Thyroid gland (tissue), 4 donors: ENCODE measurements at places on chromosomes 5 and 9. TPM values are rescaled to one million over a fixed set of nuclear protein-coding genes. Genes with fewer than 3 reads are reported as not detected.

- no peak overlapping the region for H3K27ac ChIP-seq
- DNase-seq = no peak
- no peaks in the 10 kb centered on the region for H3K4me1 ChIP-seq
- H3K27me3 ChIP-seq = no peaks in the 10 kb centered on the region
Measured at GRCh38 chr9:111253742-111254437, 76.1 kb downstream of the OR2K2 start.

Gene SCGB3A2
- not detected for total RNA-seq

Gene TEX48
- total RNA-seq = not detected

Gene STING1
- 28.4 TPM for total RNA-seq

Gene CCNI2
- 0.34 TPM for total RNA-seq

Gene FAM221B
- total RNA-seq = not detected

DNA sequence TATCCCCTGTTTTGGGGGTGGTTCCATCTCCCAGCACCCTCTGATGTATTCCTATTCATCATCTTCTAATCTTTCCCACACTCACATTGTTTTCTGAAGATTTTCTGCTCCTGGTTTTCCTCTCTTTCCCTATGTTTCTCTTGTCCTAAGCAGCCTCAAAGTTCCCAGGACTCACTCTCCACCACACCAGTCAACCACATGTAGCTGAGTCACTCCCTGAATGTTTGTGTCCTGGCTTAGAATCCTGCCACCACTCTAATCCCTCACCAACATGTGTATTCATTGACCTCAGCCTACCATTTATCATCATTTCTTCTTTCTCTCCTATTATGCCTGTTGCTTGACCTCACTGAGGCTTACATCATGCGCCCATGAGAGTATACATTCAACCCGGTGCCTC, 282.4 kb upstream of the ADAMTS16 start:
- DNase-seq = no peak
- H3K27me3 ChIP-seq = no peaks in the 10 kb centered on the region
- H3K36me3 ChIP-seq = no peaks in the 10 kb centered on the region
- no peak overlapping the region for H3K27ac ChIP-seq
- no peak overlapping the region for H3K4me3 ChIP-seq

Gene ZDHHC11
- 5.3 TPM for total RNA-seq

- H3K4me1 ChIP-seq = peaks cover 5% of the 10 kb centered on the region
- H3K4me3 ChIP-seq = no peak overlapping the region
- no peak overlapping the region for H3K27ac ChIP-seq
Measured at GRCh38 chr5:72920690-72921502, 34.9 kb upstream of the FCHO2 start.

GRCh38 chr5:95822043-95822541, 434 bp downstream of the GLRX start:
- H3K27me3 ChIP-seq = no peaks in the 10 kb centered on the region
- H3K36me3 ChIP-seq = no peaks in the 10 kb centered on the region
- peaks cover 43% of the 10 kb centered on the region for H3K4me1 ChIP-seq
- peak; percentile 75 for DNase-seq
- H3K27ac ChIP-seq = peak overlapping the region; percentile 83

DNA sequence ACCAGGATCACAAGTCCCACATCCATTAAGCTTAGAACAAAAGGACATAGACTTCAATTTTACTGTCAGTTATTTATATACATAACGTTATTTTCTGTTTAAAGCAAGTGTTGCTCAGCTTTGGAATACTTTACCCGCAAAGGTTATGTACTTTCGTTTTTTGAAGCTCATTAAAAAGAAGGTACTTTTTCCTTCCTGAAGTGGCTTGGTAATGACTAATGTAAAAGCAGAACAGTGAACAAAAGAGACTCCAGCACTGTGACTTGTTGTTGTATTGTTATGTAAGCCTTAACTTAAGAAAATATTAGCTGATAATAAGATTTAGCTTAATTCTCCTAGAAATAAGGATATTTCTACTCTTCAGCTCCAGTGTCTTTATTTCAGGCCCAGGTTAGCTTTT, 97.3 kb upstream of the SLCO6A1 start:
- no peaks in the 10 kb centered on the region for H3K4me1 ChIP-seq
- no peaks in the 10 kb centered on the region for H3K27me3 ChIP-seq
- no peak overlapping the region for H3K4me3 ChIP-seq
- no peaks in the 10 kb centered on the region for H3K36me3 ChIP-seq
- H3K27ac ChIP-seq = no peak overlapping the region
- DNase-seq = no peak

DNA sequence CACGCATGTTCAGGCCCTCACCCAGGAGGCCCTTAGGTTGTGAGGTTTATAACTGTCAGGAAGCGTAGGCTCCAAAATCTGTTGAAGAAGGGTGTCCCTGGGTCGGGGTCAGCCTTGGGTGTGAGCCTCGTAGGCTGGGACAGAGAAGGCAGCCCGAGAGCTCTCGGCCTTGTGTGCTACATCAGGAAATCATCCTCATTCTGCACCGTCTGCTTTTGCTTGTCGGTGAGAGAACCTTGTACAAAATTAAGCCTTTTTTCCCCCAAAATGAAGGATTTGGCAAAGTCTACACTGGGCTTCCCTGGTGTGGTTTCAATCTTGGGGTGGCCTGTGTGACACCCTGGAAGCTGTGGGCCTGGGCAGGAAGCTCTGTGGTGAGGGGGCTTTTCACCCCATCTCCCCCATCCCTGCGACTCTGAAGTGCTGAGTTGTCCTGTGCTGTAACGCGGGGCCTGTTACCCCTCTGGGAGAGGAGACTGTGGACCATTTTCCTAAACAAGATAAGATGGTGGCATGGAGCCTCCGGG, 55.3 kb downstream of the AHRR start:
- no peak for DNase-seq
- H3K4me1 ChIP-seq = peaks cover 6% of the 10 kb centered on the region
- H3K36me3 ChIP-seq = no peaks in the 10 kb centered on the region
- no peak overlapping the region for H3K27ac ChIP-seq

GRCh38 chr5:155983954-155984353, 343.0 kb upstream of the SGCD start:
- no peaks in the 10 kb centered on the region for H3K36me3 ChIP-seq
- no peak for DNase-seq
- no peak overlapping the region for H3K4me3 ChIP-seq

- no peaks in the 10 kb centered on the region for H3K36me3 ChIP-seq
- no peaks in the 10 kb centered on the region for H3K27me3 ChIP-seq
- H3K4me3 ChIP-seq = no peak overlapping the region
Measured at GRCh38 chr5:7822449-7822848, 28.5 kb downstream of the CFAP90 start.

Gene ARSI
- total RNA-seq = 0.22 TPM

DNA sequence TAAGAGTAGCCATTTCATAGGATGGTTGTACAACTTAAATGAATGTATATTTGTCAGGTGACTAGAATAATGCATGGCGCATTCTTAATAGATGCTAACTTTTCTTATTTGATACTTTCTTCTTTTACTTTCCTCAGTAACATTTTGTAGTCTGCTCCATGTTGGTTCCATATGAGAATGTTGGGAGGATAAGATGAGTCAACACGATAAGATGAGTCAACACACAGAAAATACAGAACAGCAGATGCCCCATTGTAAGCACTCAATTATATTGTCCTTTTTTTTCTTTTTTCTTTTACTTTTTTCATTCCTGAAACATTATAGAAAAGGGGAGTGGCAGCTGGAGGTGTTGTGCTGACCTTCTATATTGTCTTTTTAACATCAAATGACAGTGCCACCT, 92.3 kb upstream of the SPATA31C2 start:
- DNase-seq = no peak
- H3K36me3 ChIP-seq = no peaks in the 10 kb centered on the region
- H3K27me3 ChIP-seq = no peaks in the 10 kb centered on the region
- H3K27ac ChIP-seq = no peak overlapping the region

- H3K36me3 ChIP-seq = no peaks in the 10 kb centered on the region
- no peak overlapping the region for H3K27ac ChIP-seq
- no peaks in the 10 kb centered on the region for H3K27me3 ChIP-seq
- H3K4me3 ChIP-seq = no peak overlapping the region
- DNase-seq = no peak
Measured at GRCh38 chr9:126607731-126608130, 6.0 kb upstream of the LMX1B start.

- DNase-seq = no peak
- H3K27ac ChIP-seq = no peak overlapping the region
- H3K4me1 ChIP-seq = no peaks in the 10 kb centered on the region
- H3K36me3 ChIP-seq = no peaks in the 10 kb centered on the region
- no peak overlapping the region for H3K4me3 ChIP-seq
Measured at GRCh38 chr9:117355542-117355941, 59.3 kb downstream of the ASTN2 start.

- no peak overlapping the region for H3K4me3 ChIP-seq
- H3K4me1 ChIP-seq = peaks cover 32% of the 10 kb centered on the region
- H3K27me3 ChIP-seq = no peaks in the 10 kb centered on the region
- DNase-seq = no peak
- H3K27ac ChIP-seq = peak overlapping the region; percentile 72
- H3K36me3 ChIP-seq = no peaks in the 10 kb centered on the region
Measured at GRCh38 chr5:174987443-174988012, 263.1 kb downstream of the MSX2 start.

- no peaks in the 10 kb centered on the region for H3K36me3 ChIP-seq
- DNase-seq = no peak
Measured at GRCh38 chr5:149337736-149338135, 7.6 kb upstream of the GRPEL2 start.

DNA sequence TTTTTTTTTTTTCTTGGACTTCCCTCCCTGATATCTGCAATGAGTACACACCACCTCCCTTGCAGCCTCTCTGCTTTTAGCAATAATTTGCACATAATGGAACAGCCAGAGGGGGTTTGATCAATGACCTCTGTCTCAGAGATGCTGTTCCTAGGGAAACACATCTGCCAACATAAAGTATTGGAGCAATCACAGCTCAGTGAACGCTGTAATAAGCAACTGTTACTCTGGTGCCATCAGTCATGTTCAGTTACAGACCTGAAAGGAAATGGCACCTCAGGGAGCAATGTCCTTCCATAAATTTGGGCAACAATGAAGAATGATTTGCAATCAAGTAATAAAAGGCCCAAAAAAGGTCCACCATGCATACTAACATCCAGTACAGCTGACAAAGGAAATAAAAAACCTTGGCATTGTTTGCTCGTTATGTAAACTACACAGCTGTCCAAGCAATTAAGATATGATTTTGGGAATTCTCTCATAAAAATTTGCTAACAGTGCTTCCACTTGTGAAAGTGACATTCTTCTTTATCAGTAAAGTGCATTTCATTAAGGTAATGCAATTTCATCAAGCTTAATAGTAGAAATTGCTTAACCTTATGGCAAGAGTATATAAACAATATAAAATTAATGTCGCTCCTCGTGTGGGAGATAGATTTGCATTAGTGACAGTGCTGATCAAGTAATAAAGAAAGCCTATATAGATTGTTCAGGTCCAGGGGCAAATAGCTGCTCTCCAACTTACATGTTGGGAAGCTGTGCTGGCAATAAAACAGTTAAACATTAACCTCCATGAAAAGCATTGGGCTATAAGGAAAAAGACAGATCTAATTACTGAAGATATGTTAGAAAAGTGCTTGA, 167.8 kb downstream of the RASEF start:
- no peak overlapping the region for H3K27ac ChIP-seq
- no peaks in the 10 kb centered on the region for H3K4me1 ChIP-seq

DNA sequence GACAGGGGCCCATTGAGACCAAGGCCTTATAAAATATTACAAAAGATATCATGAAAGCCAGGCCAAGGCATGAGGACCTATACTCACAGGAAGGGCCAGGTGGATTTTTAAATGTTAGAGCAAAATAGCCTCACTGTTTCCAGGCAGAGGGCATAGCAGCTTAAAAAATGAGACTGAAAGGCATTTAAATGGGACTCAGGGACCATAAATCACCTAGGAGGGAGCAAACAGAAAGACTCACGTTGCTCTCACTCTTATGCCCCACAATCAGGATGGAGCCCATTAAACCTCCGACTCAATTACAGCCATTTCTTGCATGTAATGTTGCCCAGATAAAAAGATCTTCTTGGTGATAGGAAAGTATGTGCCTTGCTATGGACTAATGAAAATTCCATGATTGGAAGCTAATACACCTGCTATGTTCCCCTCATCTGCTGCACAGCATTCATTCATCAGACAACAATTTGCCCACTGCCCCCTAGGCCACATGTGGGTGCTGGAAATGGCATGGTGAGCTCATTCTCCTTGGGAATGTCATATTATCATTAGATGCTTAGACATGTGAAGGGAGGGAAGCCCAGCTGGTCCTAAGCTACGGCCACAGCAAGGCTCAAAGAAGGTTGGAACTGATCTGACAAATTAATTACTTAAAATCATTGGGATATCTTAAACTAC, 128.6 kb upstream of the GRIA1 start:
- DNase-seq = no peak
- no peak overlapping the region for H3K4me3 ChIP-seq
- no peak overlapping the region for H3K27ac ChIP-seq
- no peaks in the 10 kb centered on the region for H3K4me1 ChIP-seq
- no peaks in the 10 kb centered on the region for H3K27me3 ChIP-seq

GRCh38 chr9:128006332-128006996, 25.7 kb upstream of the EEIG1 start:
- H3K4me1 ChIP-seq = peaks cover 27% of the 10 kb centered on the region
- no peak for DNase-seq
- H3K4me3 ChIP-seq = no peak overlapping the region
- H3K27ac ChIP-seq = peak overlapping the region; percentile 94
- no peaks in the 10 kb centered on the region for H3K27me3 ChIP-seq
- no peaks in the 10 kb centered on the region for H3K36me3 ChIP-seq

GRCh38 chr9:34929506-34930102, 28.5 kb upstream of the PHF24 start:
- no peaks in the 10 kb centered on the region for H3K4me1 ChIP-seq
- H3K27ac ChIP-seq = no peak overlapping the region
- H3K4me3 ChIP-seq = no peak overlapping the region

DNA sequence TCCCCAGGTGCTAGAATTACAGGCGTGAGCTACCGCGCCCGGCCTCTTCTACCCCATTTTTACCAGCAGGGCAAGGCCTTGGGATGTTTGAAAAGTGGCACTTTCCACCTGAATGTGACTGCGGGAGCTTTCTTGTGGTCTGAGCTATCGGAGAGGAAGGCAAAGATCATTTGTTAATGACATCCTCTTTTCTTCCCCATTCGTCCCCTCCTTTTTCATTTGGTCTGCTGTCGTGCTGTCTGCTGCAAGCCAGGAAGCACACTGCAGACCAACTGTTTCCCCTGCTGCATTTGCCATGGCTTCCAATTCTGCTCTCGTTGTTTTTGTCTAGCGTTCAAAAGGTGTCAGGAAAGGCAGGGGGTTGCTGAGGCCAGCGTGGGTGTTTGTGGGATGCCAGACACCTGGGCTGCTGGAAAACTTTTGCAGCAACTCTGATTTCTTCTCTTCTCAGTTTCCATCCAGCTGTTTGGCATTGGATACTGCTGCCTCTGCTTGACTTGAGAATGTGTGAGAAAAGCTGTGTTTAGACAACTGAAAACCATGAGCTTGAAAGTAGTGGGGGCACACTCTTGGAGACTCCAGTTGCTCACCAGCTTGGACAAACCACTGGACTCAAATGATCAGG, 196.4 kb upstream of the MSX2 start:
- H3K27ac ChIP-seq = no peak overlapping the region
- no peak overlapping the region for H3K4me3 ChIP-seq
- no peaks in the 10 kb centered on the region for H3K27me3 ChIP-seq
- no peaks in the 10 kb centered on the region for H3K4me1 ChIP-seq
